NCI-H187 (cell line): ENCODE measurements at places on chromosomes 3 and 15.

- no peak for DNase-seq
Observed at GRCh38 chr15:88644741-88645140, 5.9 kb downstream of the ISG20 start.

DNA sequence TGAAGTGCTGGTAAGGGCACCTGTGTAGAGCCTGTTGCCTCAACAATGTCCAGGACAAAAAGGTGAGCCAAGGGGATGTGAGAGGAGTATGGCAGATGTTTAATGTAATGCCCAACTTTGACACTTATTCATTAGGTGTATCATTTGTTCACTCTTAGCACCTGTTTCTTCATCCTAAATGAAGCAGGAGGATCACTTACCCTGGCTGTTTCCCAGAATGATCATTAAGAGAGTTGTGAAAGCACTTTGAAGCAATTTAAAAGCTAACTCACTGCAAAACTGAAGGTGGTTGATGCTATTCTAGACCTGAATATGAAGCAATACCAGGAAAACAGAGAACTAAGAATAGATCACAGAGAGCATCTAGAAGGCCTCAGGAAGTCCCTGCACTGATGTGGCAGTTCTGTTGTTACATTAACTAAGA, 3.4 kb upstream of the HHLA2 start:
- DNase-seq: no peak

DNA sequence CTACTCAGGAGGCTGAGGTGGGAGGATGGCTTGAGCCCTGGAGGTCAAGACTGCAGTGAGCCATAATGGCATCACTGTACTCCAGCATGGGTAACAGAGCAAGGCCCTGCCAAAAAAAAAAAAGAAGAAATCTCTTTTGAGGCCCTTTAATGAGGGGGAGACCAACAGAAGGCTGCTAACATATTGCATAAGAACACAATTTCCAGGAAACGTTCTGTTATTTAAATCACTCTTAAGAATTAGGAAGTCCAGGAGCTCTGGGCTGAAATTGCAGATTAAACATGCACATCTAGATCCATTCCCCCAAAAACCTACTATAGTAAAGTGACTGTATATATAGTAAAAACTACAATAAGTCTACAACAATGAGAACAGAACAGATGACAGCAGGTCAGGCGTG, 16.1 kb upstream of the BLM start:
- no peak for DNase-seq

DNA sequence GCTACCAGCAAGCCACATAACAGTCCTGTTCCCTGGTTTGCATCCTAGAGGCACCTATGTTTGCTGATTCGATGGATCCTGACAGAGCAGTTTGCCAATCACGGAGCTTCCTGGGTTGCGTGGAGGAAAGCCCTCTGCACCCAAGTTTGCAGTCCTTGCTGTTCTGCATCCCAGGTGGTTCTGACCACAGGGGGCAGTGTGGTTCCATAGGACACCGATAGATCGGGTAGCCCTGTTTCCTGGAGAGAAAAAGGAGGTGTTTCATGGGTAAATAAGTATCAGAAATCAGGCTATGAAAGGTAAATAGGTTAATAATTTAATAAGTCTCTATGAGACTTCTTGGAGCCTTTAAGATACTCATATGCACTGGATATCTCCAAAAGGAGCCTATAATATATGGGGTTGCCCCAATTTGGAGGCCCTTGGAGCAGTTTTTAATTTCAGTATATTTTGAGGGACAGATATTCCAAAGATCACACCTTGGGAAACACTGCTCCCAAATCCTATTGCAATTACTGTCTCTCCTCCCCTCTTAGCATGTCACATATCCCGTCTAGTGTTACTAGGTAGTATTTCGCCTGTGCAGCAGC, 194.6 kb upstream of the TPM1 start:
- no peak for DNase-seq

DNA sequence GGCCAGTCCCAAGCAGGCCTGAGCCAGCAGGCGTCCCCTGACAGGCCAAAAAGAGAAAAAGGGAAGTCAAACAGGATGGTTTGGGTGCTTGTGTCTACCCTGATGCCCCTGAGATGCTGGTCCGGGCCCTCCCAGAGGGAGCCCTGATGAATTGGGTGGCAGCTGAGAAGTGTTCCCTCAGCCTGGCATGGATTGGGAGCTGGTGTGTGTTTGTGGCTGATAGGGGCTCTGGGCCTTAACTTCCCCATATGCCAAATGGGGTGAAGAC, 1.4 kb downstream of the FBLN2 start:
- no peak for DNase-seq

GRCh38 chr15:39665629-39666250, 84.9 kb downstream of the THBS1 start:
- no peak for DNase-seq

DNA sequence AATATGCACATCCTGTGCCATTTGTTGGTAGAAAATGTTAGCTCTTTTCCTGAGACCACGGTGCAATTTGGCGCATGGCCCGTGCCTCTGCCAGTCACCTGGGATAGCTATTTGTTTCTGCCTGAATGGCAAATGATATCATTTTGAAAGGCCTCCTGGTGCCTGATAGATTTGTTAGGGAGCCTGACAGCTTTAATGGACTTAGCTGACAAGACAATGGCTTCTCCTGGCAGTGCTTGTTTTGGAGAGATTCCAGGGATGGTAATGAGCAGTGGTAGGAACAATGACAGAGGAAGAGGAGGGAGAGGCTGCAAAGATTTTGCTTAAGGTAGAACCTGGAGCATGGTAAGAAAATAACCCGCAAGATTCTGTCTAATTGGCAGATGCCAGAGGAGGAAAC, 268.5 kb downstream of the CLSTN2 start:
- peak; percentile 46 for DNase-seq

- DNase-seq: no peak
Observed at GRCh38 chr3:9266716-9267115, 17.3 kb upstream of the SRGAP3 start.

- no peak for DNase-seq
Observed at GRCh38 chr3:30112902-30113484, 493.4 kb upstream of the TGFBR2 start.

- DNase-seq: no peak
Observed at GRCh38 chr3:165459924-165460835, 264.0 kb upstream of the SLITRK3 start.

DNA sequence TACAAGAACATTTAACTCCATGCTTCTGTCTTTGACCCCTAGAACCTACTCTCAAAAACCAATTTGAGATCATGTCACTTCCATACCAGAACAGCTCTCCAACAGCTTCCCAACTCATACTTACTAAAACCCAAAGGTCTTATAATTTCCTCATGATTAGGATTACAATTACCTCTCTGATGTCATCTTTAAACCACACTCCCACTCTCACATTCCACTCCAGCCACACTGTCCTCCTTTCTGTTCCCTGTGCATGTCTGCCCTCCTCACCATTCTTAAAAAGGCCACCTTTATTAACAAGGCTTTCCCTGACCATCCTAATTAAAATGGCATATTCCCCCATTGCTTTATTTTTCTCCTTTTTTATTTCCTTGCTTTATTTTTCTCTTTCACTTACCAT, 18.9 kb downstream of the PHC3 start:
- DNase-seq: no peak

DNA sequence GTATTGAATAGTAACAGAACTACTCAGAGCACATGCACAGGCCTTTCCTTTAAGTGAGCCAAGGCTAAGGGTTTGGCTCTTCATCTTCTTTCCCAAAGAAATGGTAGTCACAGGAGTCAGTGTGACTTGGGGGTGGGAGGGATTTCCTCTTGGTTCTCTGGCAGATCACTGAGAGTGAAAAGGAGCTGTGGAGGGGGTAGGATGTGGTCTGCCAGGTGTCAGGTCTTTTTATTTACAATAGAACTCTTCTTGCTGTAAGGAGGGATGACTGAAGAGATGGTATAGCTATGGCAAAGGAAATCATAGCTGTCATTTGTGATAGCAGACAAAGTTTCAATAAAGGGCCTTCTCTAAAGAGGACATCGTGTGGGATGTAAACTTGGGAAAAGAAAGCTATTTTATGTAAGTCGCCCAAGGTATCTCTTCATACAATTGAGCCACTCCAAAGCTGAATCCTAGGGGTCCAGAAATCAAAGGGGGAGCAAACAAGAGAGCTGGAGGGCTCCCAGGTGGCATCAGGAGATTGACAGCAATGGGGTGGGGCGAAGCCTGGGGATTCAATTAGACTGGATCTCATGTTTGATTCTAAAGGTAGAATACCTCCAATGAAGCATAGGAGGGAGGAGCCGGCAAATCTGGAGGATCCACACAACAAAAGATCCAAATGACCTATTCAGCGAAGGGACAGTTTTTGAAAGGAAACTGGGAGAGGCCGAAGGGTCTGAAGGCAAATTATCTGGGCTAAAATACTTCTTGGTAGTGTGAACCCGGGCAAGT, 20.0 kb upstream of the CHD2 start:
- DNase-seq: peak; percentile 59

- no peak for DNase-seq
Observed at GRCh38 chr3:174854987-174855386, 4.1 kb upstream of the NAALADL2 start.

GRCh38 chr15:73227433-73228056, 141.2 kb downstream of the HCN4 start:
- no peak for DNase-seq

- no peak for DNase-seq
Observed at GRCh38 chr15:58669108-58669507, 80.4 kb downstream of the ADAM10 start.

DNA sequence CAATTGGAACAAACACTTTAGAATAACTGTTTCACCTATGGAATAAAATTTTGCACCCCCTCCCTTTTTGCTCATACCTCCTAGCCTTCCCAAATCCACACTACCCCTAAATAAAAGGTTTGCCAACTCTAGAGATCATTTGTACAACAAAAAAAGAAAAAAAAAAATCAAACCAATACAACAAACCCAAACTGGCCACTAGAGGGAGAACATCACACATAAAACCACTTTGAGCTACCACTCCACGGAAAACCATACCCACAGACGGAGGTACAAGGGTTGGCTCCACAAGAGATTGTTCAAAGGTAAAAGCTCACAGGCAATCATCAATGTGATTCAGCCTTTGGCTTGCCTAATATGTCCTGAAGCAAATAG, 47.6 kb downstream of the SETMAR start:
- DNase-seq: no peak

DNA sequence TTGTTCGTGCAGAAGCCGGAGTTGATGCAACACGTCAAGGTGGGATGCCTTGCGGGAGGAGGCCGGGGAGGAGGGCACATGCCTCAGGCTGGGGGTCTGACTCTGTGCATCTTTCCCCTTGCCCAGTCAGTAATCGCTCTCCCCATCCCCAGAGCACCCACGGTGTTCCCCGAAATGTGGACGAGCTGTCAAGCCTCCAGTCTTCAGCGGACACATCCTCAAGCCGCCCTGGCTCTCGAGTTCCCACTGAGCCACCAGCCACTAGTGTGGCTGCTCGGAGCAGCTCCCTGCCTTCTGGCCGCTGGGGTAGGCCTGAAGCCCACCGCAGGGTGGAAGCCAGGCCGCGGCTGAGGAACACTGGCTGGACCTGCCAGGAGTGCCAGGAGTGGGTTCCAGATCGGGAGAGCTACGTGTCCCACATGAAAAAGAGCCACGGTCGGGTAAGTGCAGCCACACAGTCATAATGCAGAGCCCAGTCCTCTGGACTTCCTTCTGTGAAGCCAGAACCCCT, 18.7 kb upstream of the ALPK3 start:
- no peak for DNase-seq

GRCh38 chr15:70046679-70047369, 50.9 kb downstream of the TLE3 start:
- no peak for DNase-seq

DNA sequence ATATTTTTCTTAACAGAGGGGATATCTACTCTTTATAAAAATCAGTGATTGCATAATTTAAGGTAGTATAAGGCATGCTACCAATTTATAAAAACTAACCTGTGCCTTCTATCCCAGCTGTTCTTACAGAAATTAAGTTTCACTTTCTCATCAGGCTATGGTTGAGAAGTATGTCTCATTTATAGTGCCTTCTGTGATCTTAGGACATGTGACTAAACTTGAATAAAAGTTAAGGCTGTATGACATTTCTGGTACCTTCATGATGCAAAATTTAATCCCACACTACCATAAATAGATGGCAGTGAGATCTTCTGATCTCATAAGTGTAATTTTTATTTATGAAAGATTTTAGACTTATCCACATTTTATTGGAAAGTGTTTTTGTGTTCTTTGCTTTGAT, 12.6 kb downstream of the TIPARP start:
- DNase-seq: no peak

DNA sequence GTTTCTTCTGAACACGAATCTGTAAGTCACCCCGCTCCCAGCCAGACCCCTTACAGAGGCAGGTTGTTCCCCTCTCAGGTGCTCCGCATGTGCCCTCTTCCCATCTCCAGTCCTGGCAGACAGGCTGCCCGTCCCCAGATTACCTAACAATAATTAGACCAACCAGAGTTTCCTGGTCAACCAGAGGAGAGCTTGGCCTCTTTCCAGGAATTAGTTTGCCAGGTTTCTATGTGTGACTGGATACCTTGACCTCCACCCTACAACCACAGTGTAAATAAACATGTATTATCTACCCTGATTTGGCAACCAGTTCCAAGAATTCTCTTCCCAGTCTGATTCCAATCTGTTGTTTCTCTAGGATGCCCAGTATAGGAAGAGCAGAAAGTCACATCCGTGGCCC, 178.0 kb upstream of the UMPS start:
- DNase-seq: no peak

DNA sequence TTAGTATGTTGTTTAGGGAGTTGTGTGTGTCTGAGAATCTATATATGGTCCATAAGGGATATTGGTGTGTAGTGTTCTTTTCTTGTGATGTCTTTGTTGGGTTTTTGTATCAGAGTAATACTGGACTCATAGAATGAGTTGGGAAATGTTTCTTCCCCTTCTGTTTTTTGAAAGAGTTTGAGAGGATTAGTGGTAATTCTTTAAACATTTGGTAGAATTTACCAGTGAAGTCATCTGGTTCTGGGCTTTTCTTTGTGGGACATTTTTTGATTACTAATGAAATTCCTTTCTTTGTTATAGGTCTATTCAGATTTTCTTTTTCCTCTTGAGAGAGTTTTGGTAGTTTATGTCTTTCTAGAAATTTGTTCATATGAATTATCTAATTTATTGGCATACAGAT, 16.9 kb downstream of the ACKR2 start:
- DNase-seq: no peak

- DNase-seq: no peak
Observed at GRCh38 chr3:120203016-120203415, 82.0 kb downstream of the GPR156 start.

GRCh38 chr3:37640636-37641375, 220.9 kb upstream of the CTDSPL start:
- DNase-seq: no peak

- DNase-seq: no peak
Observed at GRCh38 chr3:66259566-66260255, 38.9 kb downstream of the SLC25A26 start.

- no peak for DNase-seq
Observed at GRCh38 chr3:115062412-115062956, 84.6 kb downstream of the ZBTB20 start.

- DNase-seq: peak; percentile 2
Observed at GRCh38 chr3:150411106-150411460, 3.0 kb downstream of the TSC22D2 start.

DNA sequence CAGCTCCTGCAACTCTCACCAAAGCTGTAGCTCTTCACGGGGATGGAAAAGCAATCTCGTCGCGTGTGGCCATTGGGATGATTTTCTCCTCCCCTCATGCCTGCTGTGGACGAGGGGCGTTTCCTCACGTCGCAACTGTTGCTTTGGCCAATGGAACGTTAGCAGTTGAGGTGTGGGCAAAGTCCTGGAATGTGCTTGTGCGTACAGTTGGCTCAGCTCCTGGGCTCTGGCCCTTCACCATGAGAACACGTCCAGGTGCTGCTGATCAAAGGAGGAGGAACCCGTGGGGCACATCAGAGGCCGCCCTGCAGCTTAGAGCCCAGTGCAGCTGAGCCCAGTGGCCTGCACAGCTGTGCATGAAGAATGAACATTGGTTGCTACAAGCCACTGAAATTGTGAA, 186.1 kb downstream of the TJP1 start:
- no peak for DNase-seq
